ENCODE measurements at places on chromosomes 7 and 10.

DNA sequence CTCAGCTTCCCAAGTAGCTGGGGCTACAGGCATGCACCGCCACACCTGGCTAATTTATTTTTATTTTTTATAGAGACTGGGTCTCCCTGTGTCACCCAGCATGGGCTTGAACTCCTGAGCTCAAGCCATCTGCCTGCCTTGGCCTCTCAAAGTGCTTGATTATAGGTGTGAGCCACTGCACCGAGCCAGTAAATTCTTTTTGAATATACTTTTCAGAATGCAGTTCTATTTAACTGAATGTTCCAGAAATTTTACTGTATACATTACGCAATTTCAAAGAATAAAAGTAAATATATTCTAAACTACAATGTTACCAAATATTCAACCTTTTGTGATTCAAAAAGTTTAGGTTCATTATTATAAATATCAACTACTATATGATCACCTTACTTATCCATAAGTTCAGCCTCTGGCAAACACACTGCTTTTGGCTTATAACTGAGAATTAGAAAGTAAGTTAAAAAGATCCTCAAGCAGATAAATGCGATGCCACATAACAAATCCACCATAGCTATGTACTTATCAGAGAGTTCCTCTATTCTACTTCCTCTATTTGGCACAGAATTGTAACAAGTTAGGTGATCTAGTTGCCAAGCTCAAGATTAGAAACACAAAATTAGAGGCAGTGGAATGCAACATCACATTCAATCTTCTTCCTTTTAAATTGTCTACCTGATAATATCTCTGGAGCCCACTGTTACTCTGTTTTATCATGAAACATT lies 118.2 kb downstream of the ANK3 start:
- DNase-seq, result no peak

- no peak for DNase-seq
Measured at GRCh38 chr7:138125598-138126111, 49.4 kb downstream of the AKR1D1 start.

DNA sequence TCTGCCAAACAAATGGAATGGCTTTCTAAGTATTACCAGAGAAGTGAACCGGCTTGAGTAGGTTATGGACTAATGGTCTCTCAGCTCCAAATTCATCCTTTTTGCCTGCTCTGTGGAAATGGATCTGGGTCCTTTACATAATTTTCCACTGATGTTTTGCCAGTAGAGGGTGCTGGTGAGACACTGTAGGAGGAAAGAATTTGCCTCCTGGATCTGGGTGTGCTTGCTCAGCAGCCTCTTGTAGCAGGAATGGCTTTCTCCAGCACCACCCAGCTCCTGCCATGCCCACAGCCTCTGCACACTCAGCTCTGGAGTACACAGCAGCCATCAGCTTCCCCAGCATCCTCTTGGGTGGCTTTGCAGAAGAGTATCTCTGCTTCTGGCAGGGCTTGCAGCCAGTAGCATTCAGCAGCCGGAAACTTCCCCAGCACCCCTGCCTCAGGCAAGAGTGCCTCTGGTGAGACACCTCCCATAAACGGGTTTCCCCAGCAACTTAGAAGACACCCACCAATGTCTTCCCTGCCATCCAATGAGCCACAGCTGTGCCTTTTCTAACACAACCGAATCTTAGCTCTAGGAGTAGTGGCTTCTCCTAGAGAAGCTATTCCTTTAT lies 235.0 kb upstream of the PLPP4 start:
- DNase-seq, result no peak

DNA sequence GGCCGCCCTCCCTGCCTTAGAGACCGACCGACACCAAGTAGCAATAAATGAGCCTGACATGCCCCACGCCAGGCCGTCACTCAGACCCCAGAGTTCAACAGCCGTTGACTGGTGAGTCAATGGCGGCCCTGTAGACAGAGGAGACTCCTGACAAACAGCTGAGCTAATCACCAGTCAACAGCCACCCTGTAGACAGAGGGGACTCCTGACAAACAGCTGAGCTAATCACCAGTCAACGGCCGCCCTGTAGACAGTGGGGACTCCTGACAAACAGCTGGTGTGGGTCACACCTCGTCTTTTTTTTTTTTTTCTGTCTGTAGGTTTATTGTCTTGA lies 16.9 kb upstream of the KNDC1 start:
- DNase-seq, result no peak

DNA sequence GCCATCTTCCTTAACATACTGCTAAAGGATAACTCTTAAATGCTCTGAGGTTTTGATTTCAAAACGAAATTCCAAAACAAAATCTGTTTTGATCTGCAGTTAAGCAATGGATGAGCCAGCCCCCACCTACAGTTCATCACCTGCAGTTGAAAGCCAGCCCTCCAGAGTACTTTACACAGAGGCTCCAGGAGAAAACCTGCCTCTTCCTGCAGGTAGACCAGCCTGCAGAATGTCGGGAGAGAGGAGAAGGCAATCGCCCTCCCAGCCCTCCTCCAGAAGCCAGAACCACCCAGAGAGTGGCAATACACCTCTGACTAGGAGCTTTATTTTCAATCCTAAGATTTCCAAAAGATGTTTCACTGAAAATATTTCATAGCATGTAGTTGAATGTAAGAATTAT lies 798.1 kb downstream of the GATA3 start:
- DNase-seq, result no peak
